DMS79 treated with DMSO at 0.1 percent for 48 hours (cell line): ENCODE measurements at places on chromosomes 2 and 18.
A peak's percentile ranks its signal among the peaks of the same experiment; 100 is the strongest.

DNA sequence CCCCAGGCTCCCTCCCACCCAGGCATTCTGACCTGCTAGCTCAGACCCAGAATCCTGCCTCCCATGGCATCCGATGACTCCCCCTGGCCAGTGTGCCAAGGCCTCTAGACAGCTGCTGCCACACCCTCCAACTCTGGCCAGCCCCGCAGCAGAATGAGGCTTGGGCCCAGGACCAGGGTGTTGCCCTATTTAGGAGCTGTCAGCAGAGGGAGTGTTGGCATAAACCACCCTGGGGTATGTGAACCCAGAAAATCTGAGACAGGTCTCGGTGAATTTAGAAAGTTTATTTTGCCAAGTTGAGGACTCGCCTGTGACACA is 134.3 kb downstream of the KLHL29 start:
- DNase-seq: no peak

GRCh38 chr2:168145011-168145410 is 102.4 kb downstream of the STK39 start:
- peak; percentile 93 for DNase-seq

- DNase-seq: no peak
Measured at GRCh38 chr2:109467701-109468100, 146.1 kb downstream of the SEPTIN10 start.

DNA sequence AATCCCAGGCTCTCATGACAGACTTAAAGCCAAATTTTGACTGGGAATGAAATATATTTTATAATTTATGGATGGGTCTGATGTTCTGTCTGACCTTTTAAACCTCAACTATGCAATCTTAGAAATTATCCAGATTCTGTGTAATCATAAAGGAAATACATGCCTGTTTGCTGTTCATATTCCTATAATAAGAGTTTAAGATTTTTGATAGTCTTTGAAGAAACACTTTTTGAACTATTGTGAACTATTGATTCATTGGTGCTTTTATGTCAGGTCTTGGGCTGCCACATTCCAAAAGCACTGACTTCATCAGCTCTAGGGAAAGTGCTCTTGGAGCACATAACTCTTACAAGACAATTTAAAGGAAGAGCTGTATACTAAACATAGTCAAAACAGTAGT is 64.2 kb downstream of the CCDC150 start:
- DNase-seq: no peak

GRCh38 chr2:191844706-191845105 is 2.2 kb downstream of the CAVIN2 start:
- no peak for DNase-seq

GRCh38 chr2:58047373-58047935 is 848 bp downstream of the VRK2 start:
- DNase-seq: peak; percentile 57

DNA sequence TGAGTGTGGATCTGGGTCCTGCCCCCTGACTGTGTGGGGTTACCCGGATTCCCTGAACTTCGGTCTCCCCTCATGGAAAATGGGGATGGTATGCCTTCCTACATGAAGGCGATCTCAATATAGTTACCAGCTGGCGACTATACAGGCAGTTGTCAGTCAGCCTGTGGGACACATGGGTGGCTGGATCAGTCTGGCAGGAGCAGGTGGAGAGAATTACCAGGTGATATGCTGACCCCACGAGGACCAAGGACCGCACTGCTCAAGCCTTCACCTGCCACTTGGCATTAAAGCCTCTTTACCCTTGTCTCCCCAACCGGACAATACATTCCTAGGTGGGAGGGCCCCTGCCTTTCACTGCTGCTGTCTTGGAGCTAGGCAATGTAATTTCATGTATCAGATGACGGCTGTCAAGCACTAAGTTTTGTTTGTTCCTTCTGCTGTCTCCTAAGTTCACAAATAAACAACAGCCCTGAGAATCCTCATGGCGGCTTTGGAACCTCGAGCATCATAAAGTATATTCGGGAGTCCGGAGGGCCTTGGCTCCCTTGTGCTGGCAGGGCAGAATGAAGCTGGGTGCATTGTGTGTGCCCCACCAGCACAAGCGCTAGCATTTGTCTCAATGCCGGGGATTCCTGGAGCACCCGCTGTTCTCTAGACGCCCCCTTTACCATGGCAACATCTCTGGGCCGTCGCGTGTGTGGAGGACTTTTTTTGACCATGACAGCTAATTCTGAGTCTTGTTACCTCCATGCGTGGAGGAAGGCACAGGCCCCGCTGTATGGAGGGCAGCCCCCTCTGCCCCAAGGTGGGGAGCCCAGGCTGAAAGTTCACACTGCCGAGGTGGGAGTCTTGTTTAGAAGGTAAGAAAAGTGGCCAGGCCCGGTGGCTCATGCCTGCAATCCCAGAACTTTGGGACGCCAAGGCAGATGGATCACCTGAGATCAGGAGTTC is 48.6 kb downstream of the PDCL3 start:
- DNase-seq: no peak

DNA sequence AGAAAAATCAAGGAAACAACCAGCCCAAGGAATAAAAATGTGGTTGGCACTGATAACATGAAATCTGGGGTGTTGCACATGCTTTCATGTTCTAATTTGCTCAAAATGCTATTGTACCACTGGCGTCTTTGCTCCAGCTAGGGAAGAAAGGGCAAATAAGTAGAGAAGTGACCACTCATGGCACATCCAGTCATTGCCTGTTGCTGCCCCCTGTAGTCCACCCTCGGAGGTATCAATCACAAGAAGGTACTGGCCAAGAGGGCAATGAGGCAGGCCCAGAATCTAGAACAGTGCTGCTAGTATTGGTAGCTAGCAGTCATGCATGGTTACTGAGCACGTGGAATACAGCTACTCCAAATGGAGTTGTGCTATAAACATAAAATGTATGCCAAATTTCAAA is 213.4 kb downstream of the CDCA7 start:
- DNase-seq: no peak

- no peak for DNase-seq
Measured at GRCh38 chr18:7872569-7872968, 305.5 kb downstream of the PTPRM start.

GRCh38 chr18:58402247-58402646 is 226.6 kb downstream of the ALPK2 start:
- DNase-seq: peak; percentile 85

- no peak for DNase-seq
Measured at GRCh38 chr2:144801766-144802165, 281.8 kb upstream of the ZEB2 start.

DNA sequence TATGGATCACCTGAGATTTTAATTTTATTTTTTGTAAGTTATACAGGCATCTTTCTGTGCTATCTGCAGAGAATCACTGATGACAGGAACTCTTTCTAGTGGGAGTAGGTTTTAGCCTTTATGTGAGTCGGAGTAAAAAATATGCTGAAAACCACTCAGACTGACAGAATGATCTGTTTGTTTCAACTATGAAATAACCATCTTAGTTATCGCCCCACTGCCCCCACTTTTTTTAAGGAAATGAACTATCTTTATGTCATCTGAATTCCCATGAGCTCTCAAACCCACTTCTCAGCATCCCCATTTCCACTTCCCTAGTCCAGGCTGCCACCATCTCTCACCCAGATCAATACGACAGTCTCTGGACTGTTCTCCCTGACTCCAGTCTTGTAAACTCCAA is 38.9 kb downstream of the MRPL33 start:
- no peak for DNase-seq

DNA sequence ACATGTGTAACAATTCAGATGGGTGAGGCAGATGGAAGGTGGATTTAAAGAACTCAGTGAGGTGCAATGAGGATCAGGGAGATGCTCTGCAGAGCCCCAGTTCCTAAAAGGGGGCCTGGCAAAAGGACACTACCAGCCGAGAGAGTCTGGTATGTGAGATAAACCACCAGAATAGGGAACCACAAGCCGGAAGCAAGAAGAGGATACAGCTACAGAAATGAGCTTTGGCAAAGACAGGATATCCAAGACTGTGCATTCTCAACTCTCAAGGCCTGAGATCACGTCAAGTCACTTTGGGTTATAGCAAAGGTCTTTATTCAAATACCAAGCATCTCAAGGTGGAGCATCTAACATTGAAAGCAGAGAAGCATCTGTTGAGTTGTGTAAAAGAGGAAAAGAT is 293.5 kb downstream of the ARHGAP15 start:
- DNase-seq: no peak

DNA sequence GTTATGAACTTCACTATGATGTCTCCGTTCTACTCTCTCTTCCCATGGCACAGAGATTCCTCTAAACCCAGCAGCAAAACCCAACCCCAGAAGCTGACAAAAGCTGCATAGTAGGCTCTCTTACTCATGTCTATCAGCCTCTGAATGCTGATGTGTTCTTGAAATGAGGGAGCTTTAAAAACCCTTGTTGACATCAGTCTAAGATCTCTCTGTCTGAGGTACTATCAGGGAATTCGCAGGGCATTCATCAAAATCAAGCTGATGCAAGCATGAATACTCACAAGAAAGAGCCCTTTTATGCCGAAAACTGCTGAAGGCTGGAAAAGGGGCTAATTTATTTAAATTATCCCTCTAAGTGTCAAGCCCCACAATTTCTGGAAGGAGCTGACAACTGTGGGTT is 710.6 kb upstream of the FANCL start:
- DNase-seq: no peak

- no peak for DNase-seq
Measured at GRCh38 chr18:62529597-62529996, 6.8 kb downstream of the ZCCHC2 start.

GRCh38 chr2:106694964-106695470 is 190.9 kb downstream of the ST6GAL2 start:
- DNase-seq: no peak

DNA sequence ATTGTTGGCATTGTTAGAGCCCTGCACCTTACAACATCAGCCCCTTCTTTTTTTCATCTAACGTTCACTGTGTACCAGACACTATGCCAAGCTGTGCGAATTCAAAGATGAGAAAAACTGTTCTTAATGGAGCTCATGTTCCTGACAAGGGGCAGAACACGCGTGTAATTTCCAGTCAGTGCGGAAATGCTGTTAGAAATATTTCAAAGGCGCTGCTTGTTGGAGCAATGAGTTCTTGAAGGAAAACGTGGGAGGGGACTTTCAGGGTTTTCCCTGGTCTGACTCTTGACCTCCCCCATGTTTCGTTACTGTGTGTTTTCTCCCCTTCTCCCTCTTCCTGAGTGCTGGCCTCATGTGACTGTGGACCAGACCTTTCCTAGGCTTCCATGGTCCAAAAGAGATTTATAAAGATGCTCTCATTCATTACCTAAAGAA is 1.5 kb downstream of the MTHFD2 start:
- DNase-seq: no peak

- DNase-seq: no peak
Measured at GRCh38 chr2:222176890-222177289, 121.9 kb downstream of the PAX3 start.

GRCh38 chr2:213723041-213723560 is 438.8 kb downstream of the SPAG16 start:
- no peak for DNase-seq

- no peak for DNase-seq
Measured at GRCh38 chr18:73636355-73636754, 511.3 kb downstream of the FBXO15 start.

- no peak for DNase-seq
Measured at GRCh38 chr2:173762221-173762620, 203.0 kb downstream of the SP3 start.

GRCh38 chr2:175103191-175103590 is 64.8 kb downstream of the ATF2 start:
- no peak for DNase-seq

DNA sequence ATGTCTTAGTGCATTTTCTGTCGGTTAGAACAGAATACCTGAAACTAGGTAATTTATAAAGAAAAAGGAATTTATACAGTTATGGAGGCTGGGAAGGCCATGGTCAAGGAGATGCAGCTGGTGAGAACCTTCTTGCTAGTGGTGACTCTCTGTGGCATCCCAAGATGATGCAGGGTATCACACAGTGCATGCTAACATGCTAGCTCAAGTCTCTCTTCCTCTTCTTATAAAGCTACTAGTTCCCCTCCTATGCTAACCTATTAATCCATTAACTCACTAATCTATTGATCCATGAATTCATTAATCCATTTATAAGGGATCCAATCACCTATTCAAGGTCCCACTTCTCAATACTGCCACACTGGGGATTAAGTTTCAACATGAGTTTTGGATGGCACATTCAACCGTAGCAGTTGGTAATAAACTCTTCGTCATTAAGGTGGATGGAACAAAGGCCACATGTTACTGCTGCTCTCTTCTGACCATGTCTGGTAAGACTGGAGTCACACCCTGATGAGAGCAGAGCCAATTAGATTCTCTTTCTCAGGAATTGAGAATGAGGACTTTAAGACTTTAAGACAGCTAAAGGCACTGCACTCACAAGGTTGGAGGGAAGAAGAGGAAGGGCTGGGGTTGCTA is 211.6 kb upstream of the SMAD7 start:
- DNase-seq: no peak
